ENCODE measurements at places on chromosomes 7 and 10.

GRCh38 chr10:96495544-96495943 lies 18.2 kb downstream of the TLL2 start:
- no peak for DNase-seq

GRCh38 chr7:135692055-135692454 lies 29.7 kb downstream of the STMP1 start:
- no peak for DNase-seq

GRCh38 chr10:21507150-21507549 lies 18.3 kb downstream of the SKIDA1 start:
- no peak for DNase-seq

DNA sequence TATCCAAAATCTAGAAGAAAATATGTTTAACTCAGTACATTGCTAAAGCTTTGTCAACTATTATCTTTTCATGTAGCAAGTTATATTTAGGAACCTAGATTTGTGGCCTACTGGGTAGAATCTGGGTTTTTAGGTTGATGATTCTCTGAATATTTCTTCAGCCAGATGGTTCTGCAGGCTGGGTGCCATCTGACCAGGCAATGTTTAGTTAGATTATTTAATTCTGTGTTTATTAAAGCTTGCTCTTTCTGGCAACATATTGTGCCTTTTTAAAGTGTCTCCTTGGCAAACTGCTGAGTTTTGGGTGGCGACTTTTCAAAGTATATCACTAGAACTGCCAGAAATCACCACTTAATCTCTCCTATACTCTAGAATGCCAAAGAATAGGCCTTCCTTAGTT lies 114.1 kb downstream of the LHFPL3 start:
- DNase-seq = no peak

DNA sequence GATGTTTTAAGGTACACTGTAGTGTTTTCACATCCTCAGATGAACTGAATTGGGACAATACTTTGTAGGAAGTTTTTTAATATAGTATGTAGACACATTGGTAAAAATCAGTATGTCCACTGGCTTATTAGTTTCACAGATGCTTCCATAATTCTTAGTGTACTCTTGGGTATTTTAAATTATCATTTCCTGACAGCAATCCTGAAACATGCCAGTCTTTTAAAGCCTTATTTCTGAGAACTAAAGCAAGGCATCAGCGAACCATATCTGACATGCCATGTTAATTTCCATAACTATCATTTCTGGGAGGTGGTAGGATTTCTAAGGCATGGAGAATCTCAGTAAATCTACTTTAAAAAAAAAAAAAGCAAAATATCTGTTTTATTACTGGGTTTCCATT lies 266.4 kb downstream of the ADK start:
- no peak for DNase-seq

DNA sequence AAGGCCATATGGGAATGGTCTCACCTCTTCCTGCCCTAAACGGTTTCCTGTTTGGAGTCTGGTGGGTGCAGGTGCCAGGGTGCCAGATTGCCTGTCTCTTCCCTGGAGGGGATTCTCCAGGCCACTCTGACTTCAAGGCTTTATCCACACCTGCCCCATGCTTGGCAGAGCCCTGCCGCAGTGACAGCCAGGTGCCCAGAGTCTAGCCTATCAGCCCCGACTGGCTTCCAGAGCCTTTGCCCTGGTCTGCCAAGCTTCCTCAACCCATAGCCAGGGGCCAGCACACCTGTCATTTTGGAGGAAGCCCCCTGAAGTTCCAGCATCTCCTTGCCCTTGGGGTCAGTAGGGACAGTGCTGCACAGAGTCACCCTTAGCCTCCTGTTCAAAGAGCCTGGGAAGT lies 21.6 kb downstream of the TBATA start:
- no peak for DNase-seq

Data from GM03348 (cell line).